ENCODE measurements at places on chromosomes 4 and X.

- DNase-seq: no peak
Observed at GRCh38 chrX:34879886-34880285, 62.7 kb upstream of the FAM47B start.

DNA sequence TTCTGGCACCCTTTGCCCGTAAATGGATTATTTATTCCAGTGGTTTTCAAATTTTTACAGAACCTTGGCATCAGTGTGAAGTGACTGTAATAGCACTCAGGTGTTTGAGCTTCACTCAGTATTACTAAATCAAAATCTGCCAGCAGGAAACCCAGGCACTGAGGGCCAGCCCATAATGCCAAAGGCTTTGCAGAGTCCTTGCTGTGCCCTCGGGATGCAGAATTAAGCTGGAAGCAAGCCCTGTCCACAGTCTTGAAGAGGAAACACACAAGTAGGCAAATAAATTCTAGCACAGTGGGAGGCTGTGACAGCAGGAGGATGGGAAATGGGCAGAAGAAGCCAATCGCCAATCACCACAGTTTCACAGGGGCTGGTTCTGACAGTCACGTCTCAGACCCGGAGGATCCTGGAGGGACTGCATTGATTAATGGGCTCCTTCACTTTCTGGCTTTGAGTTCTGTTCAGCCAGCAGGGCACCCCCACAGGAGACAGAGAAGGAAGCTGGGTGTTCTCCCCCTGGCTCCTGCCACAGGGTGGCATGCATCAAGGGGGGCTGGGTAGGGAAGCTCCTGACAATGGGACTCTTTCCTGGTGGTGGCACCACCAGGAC is 138.8 kb downstream of the MTNR1A start:
- DNase-seq: no peak

DNA sequence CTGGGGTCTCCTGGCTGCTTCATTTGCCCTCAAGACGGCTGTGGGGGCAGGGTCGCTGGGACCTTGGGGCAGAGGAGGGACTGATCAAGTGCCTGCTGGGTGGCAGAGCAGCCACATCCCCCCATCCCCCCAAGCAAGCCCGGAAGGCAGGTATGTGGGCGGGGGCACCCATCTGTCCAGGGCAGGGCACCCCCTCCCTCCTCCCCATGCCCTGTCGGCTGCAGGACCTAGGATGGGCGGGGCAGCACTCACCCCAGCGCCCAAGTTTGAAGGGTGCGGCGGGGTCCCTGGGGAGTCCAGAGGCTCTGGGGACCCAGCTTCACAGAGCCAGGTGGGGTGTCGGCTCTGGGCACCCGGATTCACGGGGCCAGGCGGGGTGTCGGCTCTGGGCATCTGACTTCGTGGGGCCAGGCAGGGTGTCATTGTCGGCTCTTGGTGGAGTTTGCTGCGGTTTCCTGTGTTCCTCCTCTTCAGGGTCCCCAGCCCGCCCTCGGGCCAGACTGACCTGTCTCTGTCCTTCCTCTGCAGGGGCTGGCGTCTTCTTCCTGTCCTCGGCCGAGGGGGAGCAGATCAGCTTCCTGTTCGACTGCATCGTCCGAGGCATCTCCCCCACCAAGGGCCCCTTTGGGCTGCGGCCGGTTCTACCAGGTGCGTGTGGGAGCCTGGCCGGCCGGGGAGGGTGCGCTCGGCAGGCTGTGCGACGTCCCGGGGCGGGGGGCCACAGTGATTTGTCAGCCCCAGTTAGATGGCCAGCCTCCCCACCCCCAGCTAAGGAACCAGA is 22.1 kb downstream of the DOK7 start:
- no peak for DNase-seq

GRCh38 chr4:24655971-24656370 is 71.6 kb upstream of the DHX15 start:
- DNase-seq: no peak

DNA sequence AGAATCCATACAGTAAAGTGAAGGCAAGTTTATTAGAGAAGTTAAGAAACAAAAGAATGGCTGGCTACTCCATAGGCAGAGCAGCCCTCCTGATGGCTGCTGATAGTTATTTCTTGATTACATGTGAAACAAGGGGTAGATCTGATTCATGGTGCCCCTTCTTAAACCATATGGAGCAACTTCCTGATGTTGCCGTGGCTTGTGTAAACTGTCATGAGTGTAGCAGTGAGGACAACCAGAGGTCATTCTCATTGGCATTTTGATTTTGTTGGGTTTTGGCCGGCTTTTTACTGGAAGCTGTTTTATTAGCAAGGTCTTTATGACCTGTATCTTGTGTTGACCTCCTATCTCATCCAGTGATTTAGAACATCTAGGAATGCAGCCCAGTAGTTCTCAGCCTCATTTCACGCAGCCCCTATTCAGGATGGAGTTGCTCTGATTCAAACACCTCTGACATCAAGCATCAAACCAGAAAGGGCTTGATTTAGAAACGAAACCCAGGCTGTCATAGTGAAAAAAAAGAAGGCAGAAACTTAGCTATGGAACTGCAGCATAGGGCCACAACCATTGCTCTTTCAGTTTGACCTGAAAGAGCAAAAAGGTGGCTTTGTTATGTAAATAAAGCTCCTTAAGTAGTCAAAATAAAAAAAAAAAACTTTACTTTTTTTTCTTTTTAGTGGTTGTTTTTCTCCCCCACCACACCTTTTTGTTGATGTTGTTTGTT is 37.8 kb downstream of the SPCS3 start:
- DNase-seq: no peak

- DNase-seq: no peak
Observed at GRCh38 chr4:47667552-47667951, 170.3 kb downstream of the CORIN start.
